ENCODE measurements at places on chromosomes 4 and X.

DNA sequence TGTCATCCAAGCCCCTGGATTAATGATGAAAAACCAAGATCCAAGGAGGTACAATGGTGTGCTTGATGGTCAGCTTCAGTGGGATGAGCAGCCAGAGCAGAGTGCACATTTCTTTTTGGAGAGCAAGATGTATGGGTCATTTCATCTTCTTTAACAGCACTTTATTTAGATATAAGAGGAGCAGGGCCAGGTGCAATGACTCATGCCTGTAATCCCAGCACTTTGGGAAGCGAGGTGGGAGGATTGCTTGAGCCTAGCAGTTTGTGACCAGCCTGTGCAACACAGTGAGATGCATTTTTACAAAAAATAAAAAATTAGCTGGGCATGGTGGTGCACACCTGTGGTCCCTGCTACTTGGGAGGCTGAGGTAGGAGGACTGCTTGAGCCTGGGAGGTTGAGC lies 45.3 kb upstream of the MAP3K15 start:
- DNase-seq: no peak

- DNase-seq: peak; percentile 1
Observed at GRCh38 chr4:171484681-171485080, 328.5 kb upstream of the GALNTL6 start.

DNA sequence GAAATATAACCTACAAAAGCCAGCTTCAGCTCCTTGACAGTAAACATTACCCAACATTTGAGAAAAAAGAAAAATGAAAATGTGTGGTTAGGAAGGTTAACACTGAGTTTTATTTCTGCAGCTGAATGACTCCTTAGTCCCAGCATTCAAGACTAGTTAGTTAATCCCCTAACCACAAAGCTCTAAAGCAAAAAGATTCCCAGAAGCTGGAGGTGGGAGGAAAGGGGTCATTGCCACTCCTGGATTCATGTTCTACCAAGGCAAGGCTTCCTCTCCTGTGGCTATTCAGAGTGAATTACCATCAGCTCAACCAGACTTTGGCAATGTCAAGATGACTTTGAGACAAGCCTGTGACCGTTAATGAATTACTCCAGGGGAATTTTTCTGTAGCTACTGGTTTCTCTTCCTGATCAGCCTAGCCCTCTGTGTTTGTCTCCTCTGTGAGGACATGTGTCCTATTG lies 63.6 kb downstream of the HADH start:
- DNase-seq: no peak

DNA sequence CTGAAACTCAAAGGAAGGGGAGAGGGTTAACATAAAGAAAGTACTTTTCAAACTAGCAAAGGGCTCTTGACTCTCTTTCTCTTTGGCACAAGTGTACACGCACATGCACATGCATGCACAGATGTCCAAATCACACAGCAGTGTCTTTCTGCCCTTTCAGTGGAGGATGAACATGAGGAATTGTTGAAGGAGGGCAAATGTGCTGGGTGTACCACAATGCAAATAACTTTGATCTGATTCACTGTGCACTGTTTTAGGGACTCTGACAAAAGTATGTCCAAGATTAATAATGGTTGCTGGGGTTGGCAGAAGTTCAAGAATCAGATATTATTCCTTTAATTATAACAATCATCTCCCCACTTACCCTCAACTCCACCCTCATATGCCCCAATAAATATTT lies 93.8 kb downstream of the GPC4 start:
- no peak for DNase-seq

DNA sequence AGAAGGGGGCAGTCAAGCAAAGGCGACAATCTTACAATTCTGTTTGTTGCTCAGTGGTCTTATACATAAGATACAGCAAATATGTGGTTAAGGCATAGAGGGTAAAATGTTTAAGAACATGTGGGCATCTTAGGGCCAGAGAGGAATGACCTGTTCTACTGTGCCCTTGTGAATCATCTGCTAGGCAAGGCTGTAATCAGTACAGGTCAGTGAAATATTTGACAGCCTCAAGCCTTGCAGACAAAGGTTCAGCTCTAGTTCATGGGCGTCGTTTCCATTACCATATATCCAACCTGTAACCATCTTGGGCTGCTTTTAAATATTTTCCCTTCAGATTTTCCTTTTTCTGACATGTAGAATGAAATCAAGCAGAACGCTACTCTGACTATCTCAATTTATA lies 37.3 kb downstream of the AGA start:
- DNase-seq: no peak

GRCh38 chr4:142961866-142962265 lies 115.8 kb upstream of the INPP4B start:
- no peak for DNase-seq

GRCh38 chr4:138650929-138651448 lies 364.6 kb upstream of the NOCT start:
- DNase-seq: peak; percentile 72

DNA sequence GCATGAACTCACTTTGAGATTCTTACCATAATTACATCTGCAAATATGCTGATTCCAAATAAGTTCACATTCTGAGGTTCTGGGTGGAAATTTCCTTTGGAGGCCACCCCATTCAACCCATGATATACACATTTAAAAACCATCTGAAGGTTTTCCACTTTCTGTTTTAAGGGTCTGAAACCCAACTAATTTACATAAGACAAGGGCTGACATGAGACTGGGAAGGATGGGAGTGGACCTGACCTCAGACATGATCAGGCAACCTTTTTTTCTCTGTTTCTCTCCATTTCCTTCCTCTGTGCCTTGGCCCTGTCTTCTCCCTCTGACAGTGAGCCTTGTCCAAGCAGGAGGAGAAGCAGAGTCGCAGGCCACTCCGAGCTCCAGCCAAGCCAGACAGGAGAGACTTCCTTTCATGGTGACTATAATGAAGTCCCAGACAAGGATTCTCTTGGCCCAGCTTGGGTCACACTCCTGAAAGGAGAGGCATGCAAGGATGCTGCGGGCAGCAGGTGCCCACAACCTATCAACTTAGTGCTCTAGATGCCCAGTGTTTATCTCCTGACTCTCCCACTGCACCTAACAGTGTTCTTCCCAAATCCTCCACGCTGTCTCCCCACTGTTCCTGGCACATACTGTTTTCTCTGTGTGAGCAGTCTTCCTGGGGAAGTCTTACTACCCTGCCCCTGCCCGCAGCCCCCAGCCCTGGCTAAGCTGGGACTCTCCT lies 39.9 kb downstream of the MSX1 start:
- DNase-seq: no peak

GRCh38 chrX:44039556-44039955 lies 66.4 kb upstream of the NDP start:
- no peak for DNase-seq

DNA sequence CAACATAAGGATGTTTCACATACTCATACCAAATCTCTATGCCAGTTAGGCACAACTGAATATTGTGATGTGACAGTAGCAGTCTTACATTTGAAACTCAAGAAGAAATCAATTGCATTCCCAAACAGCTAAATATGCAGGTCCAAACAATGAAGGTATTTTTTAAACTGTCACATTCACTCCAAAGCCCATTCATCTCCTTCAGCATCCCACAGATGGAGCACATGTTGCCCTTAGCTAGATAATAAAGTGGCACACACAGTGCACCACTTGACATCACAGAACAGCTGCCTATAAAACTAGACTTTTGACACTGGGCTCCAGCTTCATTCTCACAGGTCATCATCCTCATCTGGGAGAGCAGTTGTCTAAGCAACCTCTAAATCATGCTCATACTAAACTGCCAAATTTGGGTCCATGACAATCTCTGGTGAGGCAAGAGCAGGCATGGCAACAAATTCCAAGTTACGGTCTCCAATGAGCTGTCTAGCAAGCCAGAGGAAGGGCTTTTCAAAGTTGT lies 26.2 kb upstream of the ARHGEF6 start:
- no peak for DNase-seq

All from bronchial epithelial cell (primary cell).